ENCODE measurements at places on chromosomes 3 and 15.

DNA sequence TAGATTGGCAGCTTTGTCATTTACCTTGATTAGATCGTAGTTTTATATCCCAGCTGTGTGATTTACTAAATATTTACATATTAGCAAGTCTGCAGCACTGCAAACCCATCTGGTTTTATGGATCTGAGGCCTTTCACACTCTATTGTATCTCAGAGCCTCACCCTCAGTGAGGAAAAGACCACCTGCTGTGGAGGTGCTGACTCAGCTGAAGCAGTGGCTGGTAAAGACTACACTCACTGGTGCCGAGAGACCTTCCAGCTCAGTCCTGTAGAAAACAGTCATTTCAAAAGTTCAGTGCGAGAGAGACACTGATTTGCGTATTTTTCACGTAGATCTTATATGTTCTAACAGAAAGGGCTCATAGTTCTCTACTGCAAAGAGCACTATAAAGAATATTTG, 307.8 kb upstream of the TPM1 start:
- no peak for DNase-seq

GRCh38 chr15:39243396-39243795, 337.5 kb upstream of the THBS1 start:
- DNase-seq, result no peak

GRCh38 chr3:168080499-168081170, 15.1 kb downstream of the GOLIM4 start:
- DNase-seq, result no peak

- no peak for DNase-seq
Observed at GRCh38 chr3:46576386-46576785, 10.3 kb upstream of the LRRC2 start.

- no peak for DNase-seq
Observed at GRCh38 chr15:72345280-72345679, 25.3 kb upstream of the CELF6 start.

GRCh38 chr3:67920311-67920710, 265.9 kb upstream of the SUCLG2 start:
- DNase-seq, result no peak

DNA sequence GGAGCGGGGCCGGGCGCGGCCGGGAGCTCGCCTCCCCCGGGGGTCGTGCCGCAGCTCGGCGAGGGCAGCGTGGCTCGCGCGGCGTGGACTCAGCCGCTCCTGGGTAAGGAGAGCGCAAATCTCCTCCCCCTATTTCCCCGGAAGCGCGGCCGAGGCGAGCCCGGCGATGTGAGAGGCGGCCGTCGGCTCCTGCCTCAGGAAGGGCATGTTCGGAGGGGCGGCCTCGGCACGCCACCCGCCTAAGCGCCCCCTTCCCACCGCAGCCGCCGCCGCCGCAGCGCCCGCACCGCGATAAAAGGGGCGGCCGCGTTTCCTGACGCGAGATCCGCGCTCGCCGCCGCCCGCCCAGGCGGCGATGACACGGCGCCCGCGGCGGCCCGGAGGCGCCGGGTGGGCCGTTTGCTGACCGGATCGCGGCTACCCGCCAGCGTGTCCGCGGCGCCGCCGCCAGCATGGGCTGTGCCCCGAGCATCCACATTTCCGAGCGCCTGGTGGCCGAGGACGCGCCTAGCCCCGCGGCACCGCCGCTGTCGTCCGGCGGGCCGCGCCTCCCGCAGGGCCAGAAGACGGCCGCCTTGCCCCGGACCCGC, at the start of gene PDE8A:
Gene PDE8A, plus strand, starts transcription at position 146 of the 590 bp plus-strand sequence. Its CDS starts 307 bp downstream, at position 453.
- no peak for DNase-seq

DNA sequence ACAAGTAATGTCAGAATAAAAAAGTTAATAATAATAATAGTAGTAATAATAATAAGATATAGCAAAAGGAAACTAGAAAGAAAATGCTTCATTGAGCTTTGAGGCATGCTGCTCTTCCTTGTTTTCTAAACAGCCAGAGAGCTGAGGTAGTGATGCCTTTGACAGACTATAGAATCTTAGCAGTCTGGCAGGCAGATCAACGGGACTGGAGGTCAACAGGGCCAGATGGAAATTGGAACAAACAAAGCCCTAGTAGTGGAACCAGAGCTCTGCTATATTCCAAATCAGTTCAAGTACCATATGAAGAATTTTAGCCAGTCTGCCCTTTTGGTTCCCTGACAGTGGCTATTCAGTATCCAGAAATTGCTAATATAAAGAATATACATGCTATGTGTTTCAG, 278.6 kb downstream of the NLGN1 start:
- no peak for DNase-seq

DNA sequence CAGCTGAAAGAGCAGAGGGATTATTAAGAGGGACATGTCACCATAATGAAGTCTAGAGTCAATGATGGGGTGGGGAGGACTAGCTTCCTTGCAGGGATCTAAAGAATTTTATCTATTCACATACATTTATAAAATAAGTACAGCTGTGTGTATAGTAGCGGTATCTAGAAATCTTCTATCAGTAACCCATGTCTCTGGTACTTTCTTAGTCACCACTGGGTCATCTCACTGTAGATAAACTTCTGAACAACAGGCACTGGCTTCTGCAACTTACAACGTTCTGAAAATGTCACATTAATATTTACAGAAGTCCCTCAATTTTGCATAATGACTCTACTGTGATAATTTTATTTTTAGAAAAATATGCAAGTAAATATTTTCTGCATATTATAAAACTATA, 401.7 kb downstream of the TBC1D5 start:
- DNase-seq, result no peak

GRCh38 chr15:59817834-59818233, 128.7 kb upstream of the BNIP2 start:
- DNase-seq, result no peak

DNA sequence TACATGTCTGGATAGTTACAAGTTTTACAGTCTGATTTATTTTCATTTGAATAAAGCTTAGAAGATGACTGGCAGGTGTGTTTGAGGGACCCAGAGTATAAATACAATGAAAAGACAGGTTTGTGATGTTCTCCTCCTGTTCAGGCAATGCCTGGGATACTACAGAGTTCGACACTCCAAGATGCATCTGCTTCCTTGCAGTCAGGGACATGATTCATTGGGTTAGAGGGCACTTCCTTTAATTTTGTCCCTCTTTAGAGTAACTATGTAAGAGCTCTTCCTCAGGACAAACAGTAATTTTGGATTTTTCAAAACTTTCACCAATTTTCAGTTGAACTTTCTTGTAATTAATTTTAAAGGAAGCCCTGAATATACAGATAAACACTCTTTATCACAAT, 102.0 kb downstream of the LMLN start:
- DNase-seq, result no peak

GRCh38 chr15:91706322-91707032, 147.0 kb upstream of the SLCO3A1 start:
- peak; percentile 39 for DNase-seq

- peak; percentile 99 for DNase-seq
Observed at GRCh38 chr3:124266487-124266886, 274.6 kb upstream of the ROPN1 start.

DNA sequence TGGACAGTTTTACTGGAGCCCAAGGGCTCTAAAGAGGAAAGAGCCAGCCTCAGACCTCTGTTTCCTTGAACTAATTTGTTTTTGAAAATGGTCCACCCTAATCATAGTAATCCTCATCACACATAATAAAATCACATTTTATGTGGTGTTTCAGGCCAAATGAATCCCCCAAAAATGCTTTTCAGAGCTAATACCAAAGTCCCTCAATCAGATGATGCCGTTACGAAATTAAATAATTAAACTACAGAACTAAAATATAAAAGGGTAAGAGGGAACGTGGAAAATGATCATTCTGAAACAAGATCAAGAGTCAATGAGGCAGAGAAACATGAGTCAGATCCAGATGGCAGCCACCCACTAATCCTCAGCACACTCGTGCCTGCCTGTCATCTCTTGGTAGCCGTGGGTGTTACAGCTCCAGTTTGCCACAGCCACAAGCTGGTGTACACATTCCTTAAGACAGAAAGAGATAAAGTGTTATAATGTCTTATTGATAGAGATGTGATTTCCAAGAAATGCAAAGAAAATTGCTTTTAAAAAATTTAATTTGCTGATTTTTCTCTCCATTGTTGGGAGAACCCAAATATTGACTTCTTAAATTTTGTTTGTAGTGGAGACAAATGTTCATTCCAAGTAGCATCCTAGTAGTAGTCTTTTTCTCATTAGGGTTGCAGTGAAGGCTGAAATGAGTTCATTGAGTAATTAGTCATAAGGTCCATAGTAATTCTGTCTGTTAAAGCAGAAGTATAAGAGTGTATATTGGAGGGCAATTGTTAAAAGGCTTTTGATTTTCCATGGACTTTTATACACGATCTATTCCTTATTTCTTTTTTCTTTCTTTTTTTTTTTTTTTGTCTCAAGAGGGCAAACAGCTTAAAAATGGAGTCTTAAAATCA, 104.2 kb downstream of the AGBL1 start:
- no peak for DNase-seq

DNA sequence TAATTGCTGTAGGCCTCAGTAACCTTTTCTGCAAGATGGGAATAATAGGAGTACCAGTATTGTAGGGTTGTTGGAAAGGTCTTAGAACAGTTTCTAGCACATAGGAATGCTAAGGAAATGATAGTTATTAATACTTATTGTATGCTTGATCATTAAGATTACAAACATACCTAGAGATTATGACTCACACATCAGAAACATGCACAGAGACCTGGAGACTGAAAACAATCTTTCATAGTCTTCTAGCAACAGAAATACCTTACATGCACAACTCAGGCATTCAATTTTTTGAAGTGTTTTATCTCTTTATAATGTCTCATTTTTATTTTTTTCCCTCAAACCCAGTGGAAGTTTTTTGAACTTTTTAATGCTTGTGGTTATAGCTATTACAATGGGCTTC, 104.4 kb upstream of the ZBTB20 start:
- DNase-seq, result no peak

DNA sequence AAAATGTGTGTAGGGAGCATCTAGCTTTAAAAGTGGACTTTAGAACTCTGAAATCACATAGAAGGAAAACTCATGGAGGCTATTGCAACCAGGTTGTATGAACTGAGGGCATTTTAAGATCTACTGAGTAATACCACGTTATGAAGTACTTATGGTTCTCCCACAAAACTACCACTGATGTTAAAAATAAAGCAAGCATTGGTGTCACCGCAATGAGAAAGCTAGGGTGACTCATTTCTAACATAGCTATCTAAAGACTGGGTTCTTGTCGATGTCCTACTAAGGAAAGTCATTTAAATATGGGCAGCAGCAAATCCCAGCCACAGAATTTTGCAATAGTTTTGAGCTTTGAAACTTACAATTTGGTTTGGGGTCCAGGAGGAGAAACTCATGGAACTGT, 584.8 kb downstream of the DIPK2A start:
- no peak for DNase-seq

DNA sequence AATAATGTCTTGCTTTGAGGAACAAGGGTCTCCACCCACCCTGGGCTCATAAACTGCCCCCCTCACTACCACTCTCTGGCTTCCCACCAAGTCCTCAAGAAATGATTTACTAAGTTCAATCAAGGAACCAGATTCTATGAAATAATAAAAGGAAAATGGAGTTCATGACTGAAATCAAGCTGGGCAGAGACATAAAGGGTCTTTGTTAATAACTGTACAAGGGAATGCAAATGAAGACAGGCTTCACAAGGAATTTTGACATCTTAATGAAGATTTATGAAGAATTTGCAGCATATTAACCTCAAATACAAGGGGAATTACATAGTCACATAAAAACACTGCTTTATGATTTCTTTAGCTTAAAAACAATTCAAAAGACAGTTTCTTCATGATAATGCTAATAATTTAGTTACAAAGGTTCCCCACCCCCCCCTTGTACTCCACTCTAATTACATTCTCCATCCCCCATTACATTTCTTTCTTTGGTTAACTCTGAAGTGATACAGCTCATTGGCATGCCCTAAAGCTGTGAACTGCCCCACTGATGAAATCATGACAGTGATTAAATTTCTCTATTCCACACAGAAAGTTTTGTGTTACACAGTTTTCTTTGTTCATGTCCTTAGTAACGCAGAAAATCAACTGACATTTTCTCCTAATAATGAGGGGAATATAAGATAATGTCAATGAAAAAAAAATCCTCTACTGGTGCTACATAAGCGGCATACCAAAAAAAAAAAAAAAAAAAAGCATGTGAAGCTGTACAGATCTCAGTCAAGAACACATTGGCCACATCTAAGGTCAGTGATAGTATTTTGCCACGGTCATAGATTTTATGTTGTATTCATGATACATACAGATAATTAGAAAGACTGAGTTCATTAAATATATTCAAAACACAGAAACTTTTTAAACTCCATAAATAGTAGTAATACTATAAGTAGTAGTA, 54.4 kb downstream of the WWTR1 start:
- no peak for DNase-seq

GRCh38 chr3:153221748-153222162, 59.7 kb downstream of the RAP2B start:
- no peak for DNase-seq

- peak; percentile 65 for DNase-seq
Observed at GRCh38 chr3:113205481-113205880, 5.9 kb upstream of the BOC start.

DNA sequence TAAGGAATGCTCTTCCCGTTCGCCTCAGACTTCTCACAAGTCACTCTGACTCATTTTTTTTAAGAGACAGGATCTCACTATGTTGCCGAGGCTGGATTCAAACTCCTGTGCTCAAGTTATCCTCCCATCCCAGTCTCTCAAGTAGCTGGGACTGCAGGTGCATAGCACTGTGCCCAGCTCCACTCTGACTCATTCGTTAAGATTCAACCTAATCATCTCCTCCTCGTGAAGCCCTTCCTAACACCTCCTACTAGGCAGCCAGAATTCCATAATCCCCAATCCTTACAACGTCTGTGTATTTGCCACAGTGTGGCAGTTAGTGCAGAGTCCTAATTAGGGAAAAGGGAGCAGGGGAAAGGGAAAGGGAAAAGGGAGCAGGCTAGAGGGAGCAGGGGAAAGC, 26.4 kb upstream of the DCLK3 start:
- no peak for DNase-seq

DNA sequence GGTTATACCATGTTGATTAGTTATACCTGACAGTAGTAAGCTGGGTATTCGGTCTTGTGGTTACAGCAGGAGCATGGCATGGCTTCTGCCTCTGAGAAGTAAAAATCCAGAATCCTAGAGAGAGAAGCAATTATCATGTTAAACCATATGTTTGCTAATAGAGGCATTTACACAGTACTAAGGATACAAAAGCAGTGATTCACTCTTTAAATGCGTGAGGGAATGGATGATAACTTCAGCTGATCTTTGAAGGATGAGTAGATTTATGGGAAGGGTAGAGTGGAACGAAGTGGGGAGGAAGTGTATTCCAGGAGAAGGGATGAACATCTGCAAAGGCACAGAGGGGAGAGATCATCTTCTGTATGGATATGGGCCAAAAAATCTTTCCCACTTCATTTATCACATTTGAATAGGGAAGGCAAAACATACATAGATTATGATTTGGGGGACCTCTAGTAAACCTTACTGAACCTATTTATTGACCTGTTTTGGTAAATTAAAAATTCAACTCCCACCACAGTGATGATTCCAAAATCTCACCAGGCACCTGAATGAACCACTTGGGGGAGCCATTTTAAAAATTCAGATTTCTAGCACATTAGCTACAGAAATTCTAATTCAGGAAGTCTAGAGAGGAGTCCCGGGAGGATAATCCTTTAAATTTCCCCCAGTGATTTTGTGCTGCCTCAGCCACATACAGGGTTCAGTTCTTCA, 35.1 kb downstream of the IGSF10 start:
- no peak for DNase-seq
